ENCODE measurements at places on chromosomes 6 and 20.

DNA sequence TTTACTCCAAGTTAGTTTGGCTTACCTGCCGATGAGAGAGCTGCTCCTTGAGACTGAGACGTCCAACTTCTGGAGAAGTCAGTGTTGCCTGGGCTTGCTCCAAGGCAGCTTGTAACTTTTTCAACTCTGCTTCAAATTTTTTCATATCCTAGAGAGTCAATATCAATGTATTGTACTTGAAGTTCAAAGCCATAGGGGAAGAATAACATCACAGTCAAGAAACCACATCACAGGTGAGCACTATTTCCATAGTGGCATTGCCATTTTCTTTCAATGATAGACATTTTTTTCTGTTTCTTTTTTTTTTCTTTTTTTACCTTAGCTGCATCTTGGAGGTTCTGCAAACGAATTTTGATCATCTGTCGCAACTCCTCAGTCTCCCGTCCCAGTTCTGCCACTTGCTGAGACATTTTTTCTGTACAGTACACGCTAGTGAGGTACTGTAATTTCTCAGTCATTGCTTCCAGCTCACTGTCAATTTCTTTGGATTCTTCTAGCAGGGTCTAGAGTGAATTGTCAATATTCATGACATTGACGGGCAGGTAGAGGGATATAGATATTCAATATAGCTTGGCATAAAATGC is 326.7 kb downstream of the SYNE1 start:
- no peak overlapping the region for H3K27ac ChIP-seq
- H3K36me3 ChIP-seq = no peaks in the 10 kb centered on the region
- no peak overlapping the region for H3K4me3 ChIP-seq

DNA sequence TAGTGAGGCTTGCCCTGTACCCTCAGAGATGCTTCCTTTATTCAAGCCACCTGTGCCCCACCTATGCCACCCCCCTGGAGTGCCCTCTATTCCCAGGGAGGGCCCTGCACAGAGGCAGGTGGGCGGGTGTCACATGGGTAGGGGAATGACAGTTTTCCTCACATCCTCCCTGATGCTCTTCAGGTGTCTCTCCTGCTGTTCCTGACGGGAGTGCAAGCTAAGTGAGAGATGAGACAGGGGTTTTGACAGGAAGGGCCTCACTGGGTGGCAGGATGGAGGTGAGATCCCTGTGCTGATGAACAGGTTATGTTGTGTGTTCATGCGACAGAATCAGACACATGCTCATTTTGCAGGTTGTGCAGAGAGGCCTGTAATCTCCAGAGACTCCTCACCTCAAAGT is 164.1 kb upstream of the CHD6 start:
- no peaks in the 10 kb centered on the region for H3K4me1 ChIP-seq
- H3K36me3 ChIP-seq = no peaks in the 10 kb centered on the region
- no peak for ATAC-seq
- H3K27me3 ChIP-seq = no peaks in the 10 kb centered on the region
- H3K4me3 ChIP-seq = no peak overlapping the region

DNA sequence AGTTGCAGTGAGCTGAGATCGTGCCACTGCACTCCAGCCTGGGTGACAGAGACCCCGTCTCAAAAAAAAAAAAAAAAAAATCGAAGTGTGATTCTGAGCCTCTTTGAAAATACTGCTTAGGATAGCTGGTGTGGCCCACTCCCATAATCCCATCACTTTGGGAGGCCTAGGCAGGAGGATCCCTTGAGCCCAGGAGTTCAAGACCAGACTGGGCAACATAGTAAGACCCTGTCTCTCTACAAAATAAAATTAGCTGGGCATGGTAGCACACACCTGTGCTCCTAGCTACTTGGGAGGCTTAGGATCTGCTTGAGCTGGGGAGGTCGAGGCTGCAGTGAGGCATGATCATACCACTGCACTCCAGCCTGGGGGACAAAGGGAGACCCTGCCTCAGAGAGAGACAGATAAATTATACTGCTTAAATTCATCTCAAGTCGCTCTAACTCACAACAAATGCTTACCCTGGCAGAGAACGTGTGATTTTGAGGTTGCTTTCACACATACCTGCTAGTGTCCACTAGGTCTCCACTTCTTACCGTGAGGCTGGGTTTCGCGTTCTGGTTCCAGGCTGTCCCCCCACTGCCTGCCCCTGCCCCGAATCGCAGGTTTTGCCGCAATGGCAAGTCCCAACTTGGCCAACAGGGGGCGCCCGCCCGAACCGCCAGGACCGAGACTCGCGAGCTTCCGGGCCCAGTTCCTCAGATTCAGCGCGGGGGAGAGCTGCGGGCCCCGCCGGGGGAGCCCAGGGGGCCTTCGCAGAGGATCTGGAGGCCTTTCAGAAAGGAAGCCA is 12.3 kb upstream of the TMC2 start:
- peaks cover 24% of the 10 kb centered on the region for H3K4me1 ChIP-seq
- no peaks in the 10 kb centered on the region for H3K36me3 ChIP-seq
- peak overlapping the region; percentile 95 for H3K4me3 ChIP-seq
- ATAC-seq = peak; percentile 90
- no peaks in the 10 kb centered on the region for H3K27me3 ChIP-seq
- H3K27ac ChIP-seq = peak overlapping the region; percentile 93

- H3K27me3 ChIP-seq = no peaks in the 10 kb centered on the region
- H3K36me3 ChIP-seq = no peaks in the 10 kb centered on the region
- no peak overlapping the region for H3K27ac ChIP-seq
- ATAC-seq = no peak
These were observed 3.5 kb downstream of the FKBP1C start for GRCh38 chr6:63214816-63215215.

GRCh38 chr6:39204646-39205244 is 24.5 kb downstream of the KCNK5 start:
- ATAC-seq = no peak
- H3K27me3 ChIP-seq = peaks cover 12% of the 10 kb centered on the region
- no peak overlapping the region for H3K27ac ChIP-seq
- H3K4me3 ChIP-seq = no peak overlapping the region
- H3K4me1 ChIP-seq = peaks cover 3% of the 10 kb centered on the region

DNA sequence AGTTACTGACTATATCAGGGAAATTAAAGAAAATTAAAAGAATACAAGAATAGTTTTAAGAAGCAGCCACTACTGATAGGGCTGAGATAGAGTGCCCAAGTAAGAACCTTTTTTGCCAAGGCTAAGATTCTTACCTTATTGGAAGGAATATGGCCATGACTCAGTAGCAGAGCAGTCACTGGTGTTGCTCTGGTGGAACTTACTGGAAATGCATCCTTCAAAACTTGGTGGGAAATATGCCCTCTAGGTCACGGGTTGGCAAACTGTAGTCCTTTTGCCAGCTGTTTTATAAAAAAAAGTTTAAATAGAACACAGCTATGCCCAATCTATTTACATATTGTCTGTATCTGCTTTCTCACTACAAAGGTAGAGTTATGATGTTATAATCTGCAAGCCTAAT is 6.0 kb downstream of the HSF2 start:
- H3K4me3 ChIP-seq = no peak overlapping the region
- peaks cover 68% of the 10 kb centered on the region for H3K4me1 ChIP-seq
- peaks cover 19% of the 10 kb centered on the region for H3K36me3 ChIP-seq
- no peak for ATAC-seq

- H3K27me3 ChIP-seq = peaks cover 10% of the 10 kb centered on the region
- no peaks in the 10 kb centered on the region for H3K36me3 ChIP-seq
- H3K4me1 ChIP-seq = no peaks in the 10 kb centered on the region
- no peak overlapping the region for H3K27ac ChIP-seq
These were observed 83.5 kb upstream of the SYNCRIP start for GRCh38 chr6:85726206-85726605.

DNA sequence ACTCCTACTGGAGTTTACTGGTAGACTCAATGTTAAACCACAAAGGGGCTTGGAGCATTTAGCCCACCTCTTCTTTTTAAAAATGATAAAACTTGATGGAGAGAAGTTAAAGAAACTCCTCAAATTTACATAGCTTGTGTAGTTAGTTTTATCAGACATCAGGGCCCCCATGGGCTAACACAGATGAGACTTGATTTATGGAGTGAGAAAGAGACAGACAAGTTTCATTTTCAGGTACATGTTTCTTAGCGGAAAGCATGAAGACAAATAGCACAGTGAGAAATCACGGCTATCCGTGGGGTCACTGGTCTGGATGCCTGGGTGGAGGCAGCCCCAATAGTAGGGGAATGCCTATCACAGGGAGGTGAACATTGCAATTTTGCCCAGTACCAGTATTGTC is 173.6 kb downstream of the TFAP2B start:
- no peaks in the 10 kb centered on the region for H3K27me3 ChIP-seq
- ATAC-seq = no peak
- no peak overlapping the region for H3K27ac ChIP-seq

DNA sequence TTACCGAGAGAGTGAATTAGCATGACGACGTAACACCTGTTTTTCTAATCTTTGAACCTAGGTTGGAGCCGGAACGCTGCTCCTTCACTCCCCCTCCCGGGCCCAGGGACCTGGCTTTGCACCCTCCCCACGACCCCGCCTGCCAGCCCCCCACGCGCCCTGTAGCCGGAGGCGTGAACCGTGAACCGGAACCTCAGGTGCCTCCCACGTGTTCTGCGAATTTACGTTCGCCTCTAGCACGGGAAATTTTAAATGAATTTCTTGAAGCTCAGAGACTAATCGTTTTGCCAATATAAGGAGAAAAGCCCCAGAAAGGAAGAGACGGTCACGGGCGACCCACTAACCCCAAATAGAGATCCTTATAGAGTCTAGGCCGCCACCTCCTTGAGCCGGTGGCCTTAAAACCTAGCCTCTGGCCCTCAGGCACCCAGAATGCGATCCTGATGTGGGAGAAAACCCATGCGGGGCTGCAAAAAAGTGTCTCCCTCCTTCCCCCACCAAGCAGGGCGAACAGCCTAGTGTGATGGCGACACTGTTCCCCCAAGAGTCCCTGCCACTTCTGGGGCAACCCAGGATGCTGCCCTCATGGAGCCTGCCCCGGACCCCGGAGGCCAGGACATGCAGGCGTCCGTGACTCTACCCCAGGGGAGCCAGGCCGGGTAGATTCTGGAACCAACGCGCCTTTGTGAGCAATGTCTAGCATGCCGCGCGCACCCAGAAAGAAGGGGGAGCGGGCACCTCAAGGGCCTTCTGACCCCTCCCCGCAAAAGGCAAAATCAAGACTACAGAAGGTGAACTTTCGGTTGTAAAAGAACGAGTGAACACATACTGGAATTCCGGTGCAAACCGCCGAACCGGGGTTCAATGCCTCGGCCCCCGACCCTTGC is 2.7 kb upstream of the SIM1 start:
- H3K27ac ChIP-seq = no peak overlapping the region
- H3K36me3 ChIP-seq = no peaks in the 10 kb centered on the region
- peak overlapping the region; percentile 29 for H3K4me3 ChIP-seq
- H3K4me1 ChIP-seq = peaks cover 20% of the 10 kb centered on the region
- ATAC-seq = no peak

DNA sequence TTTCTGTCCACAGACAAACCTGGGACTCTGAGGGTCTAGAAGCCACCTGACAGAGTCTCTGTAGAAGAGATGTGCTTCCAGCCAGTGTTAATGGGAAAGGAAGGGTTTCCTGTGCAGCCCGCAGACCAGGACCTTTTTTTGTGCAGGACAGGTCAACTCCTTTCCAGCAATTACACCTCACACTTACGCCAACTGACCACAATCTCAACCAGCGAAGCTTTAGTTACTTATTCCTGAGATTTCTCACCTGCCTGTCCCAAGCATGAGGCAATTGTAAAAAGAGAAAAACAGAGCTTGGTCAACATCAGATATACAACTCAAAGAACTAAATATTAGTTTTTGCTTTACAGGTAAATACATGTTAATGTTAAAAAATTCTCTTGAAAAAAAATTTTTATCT is 393.8 kb upstream of the ID4 start:
- H3K4me1 ChIP-seq = no peaks in the 10 kb centered on the region
- H3K36me3 ChIP-seq = no peaks in the 10 kb centered on the region
- H3K4me3 ChIP-seq = no peak overlapping the region
- ATAC-seq = no peak
- H3K27ac ChIP-seq = no peak overlapping the region

DNA sequence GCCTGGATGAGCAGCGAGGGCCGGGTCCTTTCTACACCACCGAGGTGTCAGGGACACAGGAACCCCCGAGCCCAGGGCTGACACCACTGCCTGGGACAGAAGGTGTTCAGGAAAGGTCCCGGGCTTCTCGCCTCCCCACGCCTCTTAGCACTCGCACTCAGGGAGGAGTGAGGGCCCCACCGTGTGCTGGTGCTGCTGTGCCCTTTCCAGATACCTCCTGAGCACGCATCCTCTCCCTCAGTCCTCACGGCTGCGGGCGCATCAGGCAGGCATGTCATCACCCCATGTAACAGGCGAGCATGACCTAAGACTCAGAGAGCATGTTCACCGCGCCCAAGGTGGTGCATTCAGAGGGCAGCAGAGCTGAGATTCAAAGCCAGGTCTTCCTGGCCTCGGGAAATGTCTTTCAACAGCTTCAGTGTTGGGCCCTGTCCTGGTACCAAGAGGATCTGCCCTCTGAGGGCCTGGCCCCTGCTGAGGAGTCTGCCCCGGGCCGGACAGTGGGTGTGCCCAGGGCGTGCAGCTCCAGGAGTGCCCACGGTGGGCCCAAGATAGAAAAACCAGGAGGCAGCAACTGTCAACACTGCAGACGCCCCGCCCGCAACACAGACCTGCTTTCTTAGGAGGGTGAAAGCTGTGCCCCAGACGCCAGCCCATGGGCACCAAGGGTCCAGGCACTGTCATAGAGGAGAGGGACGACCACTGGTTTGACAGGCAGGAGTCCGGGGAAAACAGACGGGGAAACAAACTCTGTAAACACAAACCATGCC is 29.2 kb downstream of the TGM2 start:
- peak; percentile 9 for ATAC-seq
- no peak overlapping the region for H3K27ac ChIP-seq
- H3K36me3 ChIP-seq = peaks cover 26% of the 10 kb centered on the region
- no peak overlapping the region for H3K4me3 ChIP-seq

DNA sequence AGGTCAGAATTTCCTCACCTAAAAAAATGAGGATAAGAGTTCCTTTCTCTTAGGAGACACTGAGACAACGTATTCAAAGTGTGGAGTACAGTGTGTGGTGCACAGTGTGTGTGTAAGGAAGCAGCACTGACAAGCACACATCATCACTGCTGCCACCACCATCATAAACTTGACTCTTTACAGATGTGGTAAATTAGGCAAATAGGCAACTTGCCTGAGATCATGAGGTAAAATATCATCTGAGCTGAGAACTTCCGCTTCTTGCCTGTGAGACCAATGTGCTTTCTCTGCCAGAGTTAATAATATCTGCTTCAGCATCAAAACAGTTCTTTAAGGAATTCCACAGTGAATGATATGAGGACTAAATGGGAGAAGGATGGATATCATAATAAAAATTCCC is 52.7 kb downstream of the LYRM4 start:
- peak; percentile 86 for ATAC-seq
- H3K27me3 ChIP-seq = no peaks in the 10 kb centered on the region
- H3K36me3 ChIP-seq = peaks cover 49% of the 10 kb centered on the region

- peaks cover 79% of the 10 kb centered on the region for H3K4me1 ChIP-seq
- peak overlapping the region; percentile 91 for H3K27ac ChIP-seq
- ATAC-seq = peak; percentile 98
- H3K36me3 ChIP-seq = peaks cover 34% of the 10 kb centered on the region
- H3K27me3 ChIP-seq = no peaks in the 10 kb centered on the region
These were observed 23.5 kb downstream of the PLEKHG1 start for GRCh38 chr6:150622941-150623874.

All from stimulated activated memory B cell treated with anti-CD40 and anti-IgM and Interleukin-4, amounts not matched to agents 10 μg/mL and 1 μg/mL and 100 μg/mL, for 72 hours (primary cell).